ENCODE measurements at places on chromosomes 1 and 21.

DNA sequence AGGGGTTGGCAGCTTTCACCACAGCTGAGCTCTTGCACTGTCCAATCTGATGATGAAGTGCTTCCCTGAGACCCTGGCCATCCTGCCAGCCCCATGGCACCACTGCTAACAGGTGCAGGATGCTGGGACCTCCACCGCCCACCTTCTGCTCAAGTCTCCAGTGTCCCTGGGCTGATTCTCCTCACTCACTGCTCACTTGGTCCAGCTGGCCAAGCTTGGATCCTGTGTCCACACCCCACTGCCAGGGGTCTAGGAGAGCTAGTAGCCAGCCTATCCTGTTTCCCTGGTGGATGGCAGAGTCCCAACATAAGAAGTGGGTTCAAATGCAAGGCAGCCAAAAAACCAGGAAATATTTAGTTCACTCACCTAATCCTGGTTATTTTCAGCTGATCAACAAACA lies 217.2 kb upstream of the IRF2BP2 start:
- no peak for DNase-seq
- no peaks in the 10 kb centered on the region for H3K4me1 ChIP-seq
- no peaks in the 10 kb centered on the region for H3K27me3 ChIP-seq
- no peak overlapping the region for H3K4me3 ChIP-seq

DNA sequence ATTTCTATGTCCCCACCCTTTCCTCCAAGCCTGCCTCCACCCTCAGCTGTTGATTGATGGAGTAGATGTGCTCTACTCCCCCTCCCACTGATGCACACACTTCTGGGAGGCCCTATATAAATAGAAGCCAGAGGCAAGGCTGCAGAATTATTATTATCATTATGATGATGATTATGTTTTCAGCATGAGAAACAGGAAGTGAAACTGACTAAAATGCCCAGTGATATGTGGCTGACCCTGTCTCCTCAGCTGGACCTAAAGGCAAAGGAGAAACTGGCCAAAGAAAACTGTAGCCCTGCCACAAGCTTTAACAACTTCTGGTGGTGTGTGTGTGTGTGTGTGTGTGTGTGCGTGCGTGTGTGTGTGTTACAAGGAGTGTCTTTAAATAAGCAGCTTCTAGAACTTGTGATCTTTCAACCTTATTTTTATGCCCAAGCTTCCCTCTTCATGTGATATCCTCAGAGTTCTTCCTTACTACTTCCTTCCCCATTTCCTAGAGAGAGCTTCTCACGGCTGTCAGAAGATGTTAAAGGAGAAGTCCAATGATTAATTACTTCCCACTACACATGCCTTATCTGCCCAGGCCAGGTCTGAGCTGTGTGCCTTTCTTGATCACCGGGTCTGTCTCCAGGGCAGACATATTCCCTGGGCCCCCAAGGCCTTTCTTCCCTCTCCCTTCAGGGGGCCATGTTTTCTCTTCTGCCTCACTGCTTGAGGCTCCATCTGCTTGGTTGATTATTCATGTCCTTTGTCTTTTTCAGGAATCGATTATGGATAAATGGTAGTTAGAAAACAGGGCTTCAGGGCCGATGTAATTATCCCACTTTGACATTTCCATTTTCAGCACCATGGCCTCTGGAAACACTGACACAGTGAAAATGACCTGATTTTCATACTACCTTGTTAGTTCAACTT lies 11.6 kb upstream of the MAPKAPK2 start:
- H3K36me3 ChIP-seq, result no peaks in the 10 kb centered on the region
- H3K27me3 ChIP-seq, result no peaks in the 10 kb centered on the region
- H3K4me3 ChIP-seq, result no peak overlapping the region

GRCh38 chr1:192592981-192593708 lies 17.6 kb downstream of the RGS1 start:
- no peaks in the 10 kb centered on the region for H3K27me3 ChIP-seq
- H3K36me3 ChIP-seq, result no peaks in the 10 kb centered on the region
- DNase-seq, result no peak

- H3K27me3 ChIP-seq, result no peaks in the 10 kb centered on the region
- no peak overlapping the region for H3K4me3 ChIP-seq
- no peak for DNase-seq
Measured at GRCh38 chr1:186977266-186977957, 148.7 kb downstream of the PLA2G4A start.

DNA sequence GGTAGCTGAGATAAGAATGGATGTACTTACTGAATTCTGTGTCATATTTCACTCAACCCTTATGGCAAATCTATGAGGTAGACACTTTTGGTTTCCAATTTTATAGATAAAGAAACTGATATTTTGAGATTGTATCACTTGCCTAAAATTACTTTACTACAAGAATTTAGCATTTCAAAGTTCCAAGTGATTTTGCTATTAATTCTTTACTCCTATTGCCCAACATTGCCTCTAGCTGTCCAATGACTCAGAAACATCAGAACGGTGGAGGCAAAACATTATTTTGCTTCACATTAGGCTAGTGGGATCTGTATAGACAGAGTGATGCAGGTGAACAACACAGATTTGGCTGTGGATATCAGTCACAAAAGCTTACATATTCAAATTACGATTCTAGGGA lies 747.2 kb upstream of the NEGR1 start:
- H3K4me3 ChIP-seq, result no peak overlapping the region
- H3K36me3 ChIP-seq, result no peaks in the 10 kb centered on the region
- no peaks in the 10 kb centered on the region for H3K27me3 ChIP-seq
- DNase-seq, result no peak
- no peaks in the 10 kb centered on the region for H3K4me1 ChIP-seq
- H3K27ac ChIP-seq, result no peak overlapping the region

DNA sequence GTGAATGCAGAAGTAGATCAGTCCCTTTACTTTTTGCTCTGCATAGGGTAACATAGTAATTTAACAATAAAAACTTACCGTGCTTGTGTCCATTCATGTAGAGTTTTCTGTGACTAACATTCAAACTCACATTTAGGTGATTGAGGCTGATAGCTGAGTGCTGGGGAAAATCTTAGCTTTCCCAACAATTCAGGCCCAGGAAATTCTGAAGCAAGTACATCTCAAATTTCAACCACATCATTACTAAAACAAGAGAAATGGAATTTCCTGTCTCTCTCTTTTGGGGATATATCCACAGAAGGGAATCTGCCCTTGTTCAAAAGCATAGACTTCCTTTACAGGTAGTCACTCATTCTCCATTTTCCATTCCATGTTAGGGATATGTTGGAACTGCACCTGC lies 33.1 kb upstream of the C1orf146 start:
- DNase-seq, result no peak
- H3K4me3 ChIP-seq, result no peak overlapping the region
- H3K27ac ChIP-seq, result no peak overlapping the region
- no peaks in the 10 kb centered on the region for H3K4me1 ChIP-seq
- H3K27me3 ChIP-seq, result no peaks in the 10 kb centered on the region

GRCh38 chr1:966135-966703 lies at the start of gene PLEKHN1:
Gene PLEKHN1, plus strand, starts transcription at chr1:966482. Its CDS starts 50 bp downstream, at chr1:966532.
- H3K4me1 ChIP-seq, result peaks cover 13% of the 10 kb centered on the region
- H3K36me3 ChIP-seq, result no peaks in the 10 kb centered on the region
- peak; percentile 64 for DNase-seq
- peaks cover 4% of the 10 kb centered on the region for H3K27me3 ChIP-seq

DNA sequence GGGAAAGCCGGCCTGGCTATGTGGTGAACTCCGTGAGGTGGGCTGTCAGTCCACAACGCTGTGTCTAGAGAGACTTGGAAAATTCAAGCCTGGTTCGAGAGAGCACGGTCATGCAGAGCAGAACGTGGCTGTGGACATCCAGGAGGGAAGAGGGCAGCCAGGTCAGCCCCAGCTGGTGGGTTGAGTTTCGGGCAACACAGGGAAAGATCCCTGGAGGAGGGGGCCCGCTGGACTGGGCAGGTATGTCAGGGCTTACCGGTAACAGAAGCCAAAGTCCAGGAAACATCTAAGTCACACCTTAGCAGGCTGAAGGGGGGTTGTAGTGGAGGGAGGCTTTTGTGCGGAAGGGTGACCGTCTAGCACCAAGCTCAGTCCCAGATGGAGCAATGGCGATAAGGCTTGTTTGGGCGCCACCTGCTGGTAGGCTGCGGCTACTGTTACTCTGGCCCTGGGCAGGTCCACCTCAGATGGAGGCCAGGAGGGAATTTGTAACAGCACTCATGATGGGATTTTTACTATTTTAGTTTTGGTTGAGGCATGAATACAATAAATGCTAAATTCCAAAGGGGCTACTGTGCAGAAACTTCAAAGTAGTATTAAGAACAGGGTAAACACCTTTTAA lies 143.3 kb upstream of the ZNF644 start:
- H3K4me1 ChIP-seq, result no peaks in the 10 kb centered on the region
- no peaks in the 10 kb centered on the region for H3K27me3 ChIP-seq
- no peak overlapping the region for H3K4me3 ChIP-seq
- peak; percentile 88 for DNase-seq
- no peaks in the 10 kb centered on the region for H3K36me3 ChIP-seq
- no peak overlapping the region for H3K27ac ChIP-seq

GRCh38 chr1:159879977-159880376 lies 17.5 kb upstream of the VSIG8 start:
- peaks cover 2% of the 10 kb centered on the region for H3K4me1 ChIP-seq
- H3K27me3 ChIP-seq, result no peaks in the 10 kb centered on the region
- H3K4me3 ChIP-seq, result no peak overlapping the region
- DNase-seq, result no peak
- H3K27ac ChIP-seq, result no peak overlapping the region

GRCh38 chr1:46528297-46528955 lies 23.0 kb downstream of the KNCN start:
- H3K36me3 ChIP-seq, result no peaks in the 10 kb centered on the region
- H3K4me3 ChIP-seq, result no peak overlapping the region
- peaks cover 59% of the 10 kb centered on the region for H3K27me3 ChIP-seq
- H3K4me1 ChIP-seq, result no peaks in the 10 kb centered on the region
- H3K27ac ChIP-seq, result no peak overlapping the region

- H3K27me3 ChIP-seq, result no peaks in the 10 kb centered on the region
- no peak for DNase-seq
- peaks cover 21% of the 10 kb centered on the region for H3K4me1 ChIP-seq
- no peak overlapping the region for H3K4me3 ChIP-seq
- H3K27ac ChIP-seq, result peak overlapping the region; percentile 84
Measured at GRCh38 chr1:44676484-44677200, 2.1 kb downstream of the ARMH1 start.

DNA sequence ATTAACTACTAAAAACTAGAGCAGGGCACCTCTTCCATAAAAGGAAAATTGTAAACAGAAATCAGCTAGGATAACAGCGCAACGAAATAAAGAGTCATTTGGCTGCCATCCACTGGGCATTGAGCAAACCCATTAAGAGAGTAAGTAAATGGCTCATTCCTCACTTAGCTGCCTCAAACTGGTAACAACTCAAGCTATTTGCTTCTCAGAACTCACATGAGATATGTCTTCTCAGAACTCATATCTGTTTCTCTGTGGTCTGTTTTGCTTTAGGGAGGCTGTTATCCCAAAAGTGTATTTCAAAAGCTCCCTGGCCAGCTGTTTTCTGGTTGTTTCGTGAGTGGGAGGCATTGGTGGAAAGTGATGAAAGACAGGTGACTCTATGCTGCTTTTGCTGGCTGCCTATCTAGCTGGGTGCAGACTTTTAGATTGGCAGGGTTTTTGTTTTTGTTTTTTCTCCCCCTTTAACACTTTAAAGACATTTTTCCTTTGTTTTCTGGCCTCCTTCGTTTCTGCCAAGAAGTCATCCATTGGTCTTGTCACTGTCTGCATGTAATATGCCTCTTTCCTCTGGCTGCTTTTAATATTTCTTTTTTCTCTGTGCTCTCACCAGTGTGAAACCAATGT lies 269.2 kb upstream of the RGS18 start:
- no peak overlapping the region for H3K27ac ChIP-seq
- peaks cover 3% of the 10 kb centered on the region for H3K4me1 ChIP-seq
- no peak for DNase-seq
- H3K36me3 ChIP-seq, result no peaks in the 10 kb centered on the region

DNA sequence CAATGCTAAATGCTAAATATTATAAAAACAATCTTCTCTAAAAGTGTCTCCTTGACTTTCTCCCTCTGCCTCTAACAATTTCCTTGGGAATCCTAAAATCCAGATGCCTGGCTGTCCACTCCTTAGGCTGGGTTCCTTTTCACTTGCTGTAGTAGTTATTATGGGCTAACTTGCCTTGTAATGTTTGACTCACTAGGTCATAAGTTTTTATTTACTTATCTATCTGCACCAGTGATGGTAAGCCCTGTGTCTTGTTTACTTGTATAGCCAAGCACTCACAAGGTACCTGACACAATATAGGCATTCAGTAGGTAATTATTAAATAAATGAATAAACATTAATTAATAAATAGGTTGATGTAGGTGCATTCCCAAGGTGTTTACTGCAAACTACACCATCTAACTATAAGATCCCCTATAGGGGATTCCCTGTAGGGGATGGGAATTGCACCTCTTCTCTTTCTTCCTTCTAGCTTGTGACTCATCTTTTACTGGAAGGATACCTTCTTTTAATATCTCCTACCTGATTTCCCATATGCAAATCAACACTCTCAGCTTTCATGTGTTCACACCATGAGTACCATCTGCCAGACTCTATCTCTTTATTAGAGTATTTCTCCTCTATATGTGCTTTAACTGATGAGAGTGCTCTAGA lies 14.7 kb upstream of the CHIA start:
- no peaks in the 10 kb centered on the region for H3K27me3 ChIP-seq
- no peak overlapping the region for H3K4me3 ChIP-seq
- H3K4me1 ChIP-seq, result no peaks in the 10 kb centered on the region
- no peak for DNase-seq
- no peaks in the 10 kb centered on the region for H3K36me3 ChIP-seq

- H3K27ac ChIP-seq, result peak overlapping the region; percentile 69
- DNase-seq, result no peak
- H3K27me3 ChIP-seq, result no peaks in the 10 kb centered on the region
- H3K4me1 ChIP-seq, result peaks cover 75% of the 10 kb centered on the region
- no peak overlapping the region for H3K4me3 ChIP-seq
Measured at GRCh38 chr21:28826021-28826420, 166.7 kb downstream of the LTN1 start.

- peaks cover 4% of the 10 kb centered on the region for H3K27me3 ChIP-seq
- no peak for DNase-seq
- no peaks in the 10 kb centered on the region for H3K4me1 ChIP-seq
- H3K36me3 ChIP-seq, result no peaks in the 10 kb centered on the region
Measured at GRCh38 chr1:42117214-42117613, 36.0 kb upstream of the GUCA2B start.

DNA sequence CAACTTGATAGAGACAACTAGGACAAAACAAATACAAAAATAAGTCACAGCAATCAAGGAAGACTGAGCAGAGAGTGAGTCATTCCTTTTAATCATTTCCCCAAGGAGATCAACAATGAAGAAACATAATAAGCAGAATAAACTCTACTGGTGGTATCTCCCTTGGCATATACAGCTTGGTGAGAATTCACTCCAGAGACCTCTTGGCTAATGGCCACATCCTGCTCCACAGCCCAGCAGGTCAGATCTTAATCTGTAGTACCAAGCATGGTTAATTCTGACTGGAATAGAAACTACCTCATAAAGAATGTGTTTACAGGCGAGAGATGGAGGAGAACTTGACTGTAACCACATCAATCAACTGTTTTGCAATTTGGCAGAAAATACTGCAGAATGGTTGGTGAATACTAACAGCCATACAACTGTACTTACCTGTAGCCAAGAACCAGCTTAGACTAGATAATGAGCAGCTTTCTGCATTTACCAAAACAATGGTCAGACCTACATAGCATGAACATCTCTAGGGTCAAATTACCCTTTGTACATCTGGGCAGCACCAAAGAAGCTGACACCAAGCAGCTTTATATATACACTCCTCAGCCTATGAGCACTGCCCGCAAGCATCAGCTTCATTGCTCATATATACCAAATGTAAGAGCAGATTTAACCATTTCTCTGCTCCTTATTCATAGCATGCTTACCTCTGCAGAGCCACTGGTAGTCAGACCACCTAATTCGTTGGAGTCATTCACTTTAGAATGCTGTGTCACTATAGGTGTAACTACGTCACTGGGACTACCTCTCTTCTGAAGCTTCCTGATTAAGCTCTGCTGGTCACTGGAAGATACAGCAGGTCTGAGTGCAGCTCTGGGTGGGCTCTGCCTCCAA lies 51.0 kb downstream of the KIAA0319L start:
- H3K4me3 ChIP-seq, result no peak overlapping the region
- H3K36me3 ChIP-seq, result no peaks in the 10 kb centered on the region
- H3K27ac ChIP-seq, result no peak overlapping the region
- H3K27me3 ChIP-seq, result no peaks in the 10 kb centered on the region

Data from hepatocyte (in vitro differentiated cells).